Heart right ventricle (tissue), 16 donors: ENCODE measurements at places on chromosomes 1 and 21. TPM values are rescaled to one million over a fixed set of nuclear protein-coding genes. Genes with fewer than 3 reads are reported as not detected.

GRCh38 chr1:54027848-54028247 lies 9.9 kb upstream of the LDLRAD1 start:
- DNase-seq: peak; percentile 53

DNA sequence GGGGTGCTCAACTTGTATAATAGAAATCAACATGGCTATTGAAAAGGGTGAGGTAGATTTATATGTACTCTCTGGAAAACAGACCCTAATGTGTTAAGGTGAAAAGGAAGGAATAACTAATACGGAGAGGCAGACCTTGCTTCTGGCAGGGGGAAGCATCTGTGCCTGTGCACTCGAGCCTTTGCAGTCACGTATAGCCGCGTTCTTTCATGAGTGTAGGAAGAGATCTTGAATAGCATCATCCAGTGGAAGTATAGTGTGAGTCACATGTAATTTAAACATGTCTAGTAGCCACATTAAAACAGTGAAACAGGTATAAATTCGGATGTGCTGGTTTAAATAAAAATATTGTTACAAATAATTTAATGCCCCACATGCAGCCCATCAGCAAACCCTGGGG lies 3.0 kb downstream of the A3GALT2 start:
- no peak for DNase-seq

- DNase-seq: no peak
Measured at GRCh38 chr1:163275222-163275621, 46.5 kb upstream of the NUF2 start.

DNA sequence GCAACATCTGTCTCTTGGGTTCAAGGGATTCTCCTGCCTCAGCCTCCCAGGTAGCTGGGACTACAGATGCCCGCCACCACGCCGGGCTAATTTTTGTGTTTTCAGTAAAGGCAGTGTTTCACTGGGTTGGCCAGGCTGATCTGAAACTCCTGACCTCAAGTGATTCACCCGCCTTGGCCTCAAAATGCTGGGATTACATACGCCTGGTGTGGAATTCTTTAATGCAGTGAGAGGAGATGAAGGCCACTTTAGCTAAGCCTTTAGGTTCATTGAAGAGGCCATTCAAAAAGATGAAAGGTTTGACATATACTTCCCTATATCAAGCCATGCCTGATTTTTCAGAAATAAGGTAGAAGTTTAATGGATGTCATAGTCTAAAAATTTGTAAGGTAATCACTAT lies 162.7 kb downstream of the ST6GALNAC3 start:
- no peak for DNase-seq

GRCh38 chr1:230572121-230573105 lies 69.9 kb upstream of the COG2 start:
- no peak for DNase-seq

DNA sequence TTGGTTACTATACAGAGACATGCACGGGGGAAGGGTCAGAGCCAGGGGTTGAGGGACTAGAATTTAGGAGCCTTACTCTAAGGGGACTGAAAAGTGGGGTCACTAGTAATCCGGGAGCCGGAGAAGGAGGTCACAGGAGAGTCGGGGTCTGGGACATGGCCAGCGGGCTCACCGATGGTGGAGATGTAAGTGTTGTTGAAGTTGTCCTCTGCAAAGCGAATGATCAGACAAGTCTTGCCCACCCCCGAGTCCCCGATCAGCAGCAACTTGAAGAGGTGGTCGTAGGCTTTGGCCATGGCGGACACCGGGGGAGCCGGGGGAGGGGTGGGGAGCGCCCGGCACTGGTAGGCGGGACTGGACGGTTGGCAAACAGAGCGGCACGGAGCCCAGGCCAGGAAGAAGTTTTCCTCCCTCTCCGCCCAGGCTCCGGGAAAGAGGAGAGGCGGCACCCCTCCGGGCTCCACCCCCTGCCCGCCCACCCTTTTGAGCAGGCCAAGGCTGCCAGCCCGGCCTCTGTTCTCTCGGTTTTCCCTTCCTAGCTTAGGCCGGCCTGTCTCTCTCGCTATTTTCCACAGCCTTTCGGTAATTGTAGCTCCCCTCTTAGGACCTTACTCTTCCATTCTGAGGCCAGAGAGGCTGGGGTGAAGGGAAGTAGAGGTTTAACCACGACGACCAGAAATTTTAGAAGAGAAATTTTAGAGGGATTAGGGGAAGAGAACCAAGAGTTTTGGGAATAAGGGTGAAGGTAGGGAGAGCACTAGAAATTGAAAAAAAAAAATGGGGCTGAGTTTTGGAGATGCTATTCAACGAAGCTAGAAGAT lies at the start of gene RAB13:
Gene RAB13 (minus strand): TSS at position 399 of the 821 bp plus-strand sequence. CDS start 103 bp downstream, at position 296.
- peak; percentile 87 for DNase-seq

GRCh38 chr1:12022036-12022435 lies 2.7 kb downstream of the MIIP start:
- DNase-seq: no peak

- no peak for DNase-seq
Measured at GRCh38 chr1:63662841-63663240, 69.6 kb downstream of the PGM1 start.

GRCh38 chr1:211579440-211580302 lies 710 bp upstream of the SLC30A1 start:
- DNase-seq: no peak

DNA sequence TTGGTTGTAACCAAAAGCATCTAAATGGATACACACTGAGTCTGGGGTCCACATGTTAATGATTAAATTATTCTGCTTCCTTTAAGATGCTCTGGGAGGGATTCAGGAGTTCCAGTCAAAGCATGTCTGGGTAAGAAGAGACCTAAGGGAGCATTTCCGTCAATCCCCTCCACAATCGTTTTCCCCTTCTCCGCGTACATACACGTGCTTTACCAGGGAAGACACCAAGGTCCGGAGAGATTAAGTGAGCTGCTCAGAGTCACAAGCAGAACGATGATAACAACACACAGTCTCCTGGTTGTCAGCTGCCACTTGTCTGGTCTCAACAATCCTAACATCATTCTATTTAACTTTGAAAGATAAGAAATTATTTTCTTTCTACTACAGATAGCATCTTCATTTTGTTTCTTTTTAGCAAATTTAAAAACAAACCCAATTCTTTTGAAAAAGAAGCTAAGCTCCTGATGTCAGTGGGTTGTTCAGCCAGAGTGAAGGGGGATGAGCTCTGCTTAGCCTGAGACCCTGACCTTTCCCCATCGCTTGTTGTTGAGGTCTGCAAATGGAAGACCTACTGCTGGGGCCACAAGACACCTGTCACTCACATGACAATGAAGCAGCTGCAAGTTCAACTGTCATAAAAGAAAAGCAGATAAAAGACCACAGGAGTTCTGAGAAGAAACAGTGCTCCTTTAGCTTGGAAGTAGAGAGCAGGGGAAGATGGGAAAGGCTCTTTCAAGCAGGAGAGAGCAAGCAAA lies 4.5 kb downstream of the PAFAH2 start:
- DNase-seq: no peak

- DNase-seq: no peak
Measured at GRCh38 chr1:157734321-157734720, 33.8 kb upstream of the FCRL3 start.

- DNase-seq: no peak
Measured at GRCh38 chr1:241275981-241276380, 81.0 kb downstream of the RGS7 start.

The AVPR1B gene
- not detected for total RNA-seq

The SPATA46 gene
- total RNA-seq: not detected

The ICOSLG gene
- total RNA-seq: 1.3 TPM

The VANGL2 gene
- 2.4 TPM for total RNA-seq

The PIK3C2B gene
- 30.3 TPM for total RNA-seq
